ENCODE measurements at places on chromosomes 4 and X.

DNA sequence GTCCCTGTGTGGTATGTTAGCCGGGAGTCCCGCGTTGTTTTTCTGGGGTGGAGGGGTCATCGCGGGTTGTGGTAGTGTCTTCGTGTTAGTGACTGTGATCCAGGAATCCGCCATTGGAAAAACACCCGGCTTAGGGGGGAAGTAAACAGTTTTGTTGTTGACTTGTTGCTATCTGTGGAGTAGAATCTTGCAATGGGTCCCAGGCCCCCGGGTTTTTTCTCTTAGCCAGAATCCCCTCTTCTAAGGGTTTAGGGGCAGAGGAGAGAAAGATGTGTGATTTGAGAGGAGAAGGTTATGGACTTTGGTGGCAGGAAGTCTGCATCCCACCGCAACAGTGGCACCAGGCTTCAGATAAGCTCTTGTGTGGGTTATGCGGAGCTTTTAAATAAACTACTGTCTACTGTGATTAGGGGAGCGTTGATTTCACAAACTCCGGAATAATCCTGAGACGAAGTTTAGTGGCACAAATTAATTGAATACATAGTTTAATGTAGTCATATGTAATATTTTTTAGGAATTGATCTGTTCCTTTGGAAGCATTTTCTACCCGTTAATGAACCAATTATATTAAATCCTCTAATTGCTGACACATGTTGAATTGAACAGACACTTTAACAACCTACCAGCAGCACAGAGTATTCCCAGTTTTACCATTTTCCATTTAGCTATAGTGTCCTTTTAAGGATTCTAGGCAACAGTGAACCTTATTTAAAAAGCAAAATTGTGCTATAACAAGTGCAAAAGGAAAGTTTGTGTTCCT, 1.4 kb downstream of the DDX3X start:
- DNase-seq = peak; percentile 45

- no peak for DNase-seq
Observed at GRCh38 chr4:80053140-80053910, 19.7 kb downstream of the ANTXR2 start.

DNA sequence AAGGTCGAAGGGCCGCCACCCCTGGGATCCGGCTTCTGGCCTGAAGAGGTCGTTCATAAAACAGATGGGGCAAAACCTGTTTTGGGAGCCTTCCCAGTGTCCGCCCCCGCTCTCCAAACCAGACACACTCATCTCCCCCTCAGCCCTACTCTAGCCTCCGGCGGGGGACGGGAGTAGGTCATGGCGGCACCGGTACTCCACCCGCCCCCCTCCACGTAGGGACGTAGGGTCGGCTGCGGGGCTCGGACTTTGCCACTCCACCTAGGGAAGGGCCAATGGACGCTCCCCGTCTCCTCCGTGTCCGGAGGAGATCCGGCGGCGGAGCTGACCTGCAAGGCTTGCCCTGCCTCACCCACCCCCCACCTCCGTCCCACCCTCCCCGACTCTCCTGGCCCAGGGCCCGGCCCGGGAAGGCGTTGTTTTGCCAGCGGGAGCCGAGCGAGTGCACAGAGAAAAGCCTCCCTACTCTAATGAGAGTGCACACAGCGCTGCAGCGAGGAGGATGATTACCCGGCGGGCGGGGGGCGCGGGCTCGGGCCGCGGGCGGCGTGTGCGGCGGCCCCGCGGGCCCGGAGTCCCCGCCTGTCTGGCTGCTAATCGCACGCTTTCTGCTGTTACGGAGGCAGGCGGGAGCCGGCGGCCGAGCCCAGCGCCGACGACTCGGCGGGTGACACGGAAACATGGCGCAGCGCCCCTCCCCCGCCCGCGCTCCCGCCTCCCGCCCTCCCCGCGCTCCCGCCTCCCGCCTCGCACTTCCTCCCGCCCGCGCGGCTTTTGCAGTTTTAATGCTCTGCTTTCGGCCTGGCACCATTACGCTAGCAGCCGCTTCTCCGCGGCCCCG, 8.3 kb upstream of the BCOR start:
- peak; percentile 83 for DNase-seq

DNA sequence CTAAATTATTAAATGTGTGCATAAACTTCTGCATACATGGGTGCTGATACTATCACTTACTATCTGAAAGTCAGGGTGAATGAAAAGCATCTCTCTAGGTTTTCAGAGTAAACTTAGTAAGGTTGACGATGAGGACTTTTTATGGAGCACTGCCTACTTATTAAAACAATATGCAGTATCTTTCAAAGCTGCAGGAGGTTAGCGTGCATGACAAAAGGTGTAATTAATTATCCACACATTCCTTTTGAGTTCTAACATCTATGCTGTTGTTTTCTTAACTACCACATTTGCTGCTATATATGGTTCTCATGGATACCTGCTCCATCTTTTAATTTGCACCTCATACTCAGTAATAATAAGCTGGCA, 256.2 kb downstream of the FSTL5 start:
- no peak for DNase-seq

GRCh38 chr4:109434007-109434971, 674 bp downstream of the SEC24B start:
- peak; percentile 44 for DNase-seq

- DNase-seq = no peak
Observed at GRCh38 chr4:156771171-156771837, 200.3 kb downstream of the PDGFC start.

GRCh38 chr4:108488865-108489264, 131.5 kb upstream of the RPL34 start:
- no peak for DNase-seq

DNA sequence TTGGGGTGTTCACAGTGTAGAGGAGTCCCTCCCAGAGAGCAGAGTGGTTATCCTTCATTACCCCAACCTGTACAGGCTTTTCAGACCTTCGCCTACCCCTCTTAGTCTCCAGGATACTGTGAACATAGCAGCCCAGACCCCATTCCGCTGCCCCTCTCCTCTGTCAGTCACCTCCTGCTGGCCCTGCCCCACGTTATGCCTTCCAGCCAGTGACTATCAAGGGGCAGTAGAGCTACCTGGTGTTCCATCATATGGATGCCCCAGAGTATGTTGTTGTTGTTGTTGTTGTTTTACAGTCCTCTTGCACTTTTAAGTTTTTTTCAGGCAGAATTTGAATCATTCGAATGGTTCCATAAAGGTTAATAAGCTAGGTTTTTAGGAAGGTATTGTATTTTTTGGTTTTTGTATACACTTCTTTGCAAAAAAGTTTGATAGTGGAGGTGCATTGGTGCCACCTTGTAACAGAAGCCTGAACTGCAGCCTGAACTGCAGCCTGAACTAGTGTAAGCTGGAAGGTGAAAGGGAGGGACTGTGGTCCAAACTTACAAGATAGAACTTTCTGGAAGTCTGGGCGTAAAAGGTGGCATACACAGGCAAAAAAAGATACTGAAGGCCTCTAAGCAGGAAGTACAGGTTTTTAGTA, 101.4 kb upstream of the RAB40AL start:
- DNase-seq = peak; percentile 12

- no peak for DNase-seq
Observed at GRCh38 chrX:120736989-120737388, 107.1 kb upstream of the C1GALT1C1 start.

DNA sequence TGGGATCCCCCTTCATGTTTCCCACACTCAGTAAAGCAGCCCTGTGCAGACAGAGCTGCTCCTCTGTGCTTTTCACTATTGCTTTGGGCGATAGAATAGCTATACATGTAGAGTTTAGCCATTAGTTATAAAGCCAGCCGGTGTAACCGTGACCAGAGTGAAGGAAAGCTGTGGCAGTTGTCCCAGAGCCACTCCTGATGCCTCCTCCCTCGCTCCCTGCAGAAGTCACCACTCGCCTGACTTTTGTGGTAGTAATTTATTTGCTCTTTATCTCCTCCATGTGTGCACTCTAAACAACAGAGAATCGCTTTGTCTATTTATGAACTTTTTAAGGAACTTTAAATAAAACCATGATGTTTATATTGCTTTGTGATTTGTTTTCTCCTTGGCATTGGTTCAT, 41.8 kb upstream of the WWC2 start:
- no peak for DNase-seq

DNA sequence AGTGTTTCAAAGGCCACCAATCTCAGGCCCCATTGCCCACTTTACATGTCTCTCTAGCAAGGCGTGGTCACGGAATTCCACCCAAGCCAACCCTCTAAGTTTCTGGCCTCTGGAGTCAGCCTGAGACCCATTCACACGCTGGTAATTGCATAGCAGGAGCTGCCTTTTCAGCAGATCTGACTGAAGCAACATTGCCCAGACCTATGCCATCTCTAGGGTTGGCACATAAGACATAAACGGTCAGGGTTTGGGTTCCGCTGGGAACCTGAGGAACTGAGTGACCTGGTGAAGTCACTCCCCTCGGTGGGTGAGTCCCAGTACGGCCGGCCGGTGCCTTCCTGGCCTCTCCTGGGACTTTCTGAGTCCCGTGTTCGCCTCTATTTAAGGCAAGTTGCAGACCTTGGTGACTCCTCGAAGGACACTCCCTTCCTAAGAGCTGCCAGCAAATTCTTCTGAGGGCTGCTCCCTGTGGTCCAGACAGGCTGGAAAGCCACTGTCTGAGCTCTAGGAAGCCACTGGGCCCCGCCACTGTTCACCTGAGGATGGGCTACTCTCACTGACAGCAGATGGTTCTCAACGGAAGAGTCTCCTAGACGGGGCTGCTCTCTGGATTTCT, 15.9 kb downstream of the CTAG1A start:
- no peak for DNase-seq

DNA sequence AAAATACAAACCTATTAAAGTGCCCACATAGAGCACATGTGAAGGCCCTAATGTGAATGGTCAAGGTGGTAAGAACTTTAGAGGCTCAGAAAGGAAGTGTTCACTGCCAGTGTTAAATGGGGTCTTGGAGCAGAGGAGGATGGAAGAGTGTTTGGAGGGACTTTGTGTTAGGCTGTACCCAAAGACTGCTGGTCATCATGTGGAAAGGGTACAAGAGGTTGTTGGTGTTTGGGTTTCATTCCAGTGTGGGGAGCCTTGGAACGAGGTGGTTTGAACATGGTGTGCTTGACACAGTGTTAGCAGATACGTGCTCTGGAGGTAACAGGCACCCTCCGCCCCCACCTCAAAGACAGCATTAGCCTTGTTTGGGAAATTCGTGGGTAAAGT, 73.1 kb downstream of the RAPGEF2 start:
- DNase-seq = no peak

DNA sequence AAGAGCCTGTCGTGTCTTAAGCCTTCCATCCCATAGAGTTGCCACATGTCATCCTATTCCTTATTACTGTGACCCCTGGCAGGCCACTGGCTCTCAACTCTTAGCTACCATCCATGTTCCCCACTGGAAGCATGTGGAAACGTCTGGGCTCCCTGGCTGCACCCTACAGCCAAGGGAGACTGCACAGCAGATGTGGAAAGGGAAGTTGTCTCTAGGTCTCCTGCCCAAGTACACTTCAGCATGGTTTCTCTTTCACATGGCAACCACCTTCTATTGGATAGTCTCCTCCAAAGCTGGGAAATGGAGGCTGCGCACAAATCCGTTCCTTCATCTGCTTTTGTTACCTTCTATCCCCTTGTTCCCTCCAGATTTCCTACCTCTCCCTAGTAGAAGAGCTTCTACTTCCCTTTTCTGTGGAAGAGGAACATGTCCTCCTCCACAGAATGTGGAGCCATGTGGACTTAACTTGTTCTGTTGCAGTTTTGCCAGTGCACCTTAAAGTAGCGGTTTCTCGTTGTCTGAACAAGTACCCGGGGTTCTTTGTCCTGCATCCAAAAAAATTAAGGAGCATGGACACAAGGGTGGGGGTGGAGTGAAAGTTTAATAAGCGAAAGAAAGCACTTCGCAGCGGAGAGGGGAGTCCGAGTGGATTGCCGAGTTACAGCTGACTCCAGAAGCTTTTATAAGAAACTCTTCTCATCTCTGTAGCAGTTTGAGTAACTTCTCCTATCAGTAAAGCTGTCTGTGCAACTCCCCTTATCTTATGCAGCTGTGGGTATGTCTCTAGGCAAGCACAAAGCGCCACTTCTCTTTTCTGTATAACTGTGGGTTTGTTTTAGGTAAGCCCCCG, 52.5 kb downstream of the HMGB2 start:
- peak; percentile 84 for DNase-seq

GRCh38 chr4:38163216-38164006, 203.2 kb downstream of the PTTG2 start:
- no peak for DNase-seq

- peak; percentile 23 for DNase-seq
Observed at GRCh38 chr4:155972098-155972497, 18.4 kb upstream of the CTSO start.

DNA sequence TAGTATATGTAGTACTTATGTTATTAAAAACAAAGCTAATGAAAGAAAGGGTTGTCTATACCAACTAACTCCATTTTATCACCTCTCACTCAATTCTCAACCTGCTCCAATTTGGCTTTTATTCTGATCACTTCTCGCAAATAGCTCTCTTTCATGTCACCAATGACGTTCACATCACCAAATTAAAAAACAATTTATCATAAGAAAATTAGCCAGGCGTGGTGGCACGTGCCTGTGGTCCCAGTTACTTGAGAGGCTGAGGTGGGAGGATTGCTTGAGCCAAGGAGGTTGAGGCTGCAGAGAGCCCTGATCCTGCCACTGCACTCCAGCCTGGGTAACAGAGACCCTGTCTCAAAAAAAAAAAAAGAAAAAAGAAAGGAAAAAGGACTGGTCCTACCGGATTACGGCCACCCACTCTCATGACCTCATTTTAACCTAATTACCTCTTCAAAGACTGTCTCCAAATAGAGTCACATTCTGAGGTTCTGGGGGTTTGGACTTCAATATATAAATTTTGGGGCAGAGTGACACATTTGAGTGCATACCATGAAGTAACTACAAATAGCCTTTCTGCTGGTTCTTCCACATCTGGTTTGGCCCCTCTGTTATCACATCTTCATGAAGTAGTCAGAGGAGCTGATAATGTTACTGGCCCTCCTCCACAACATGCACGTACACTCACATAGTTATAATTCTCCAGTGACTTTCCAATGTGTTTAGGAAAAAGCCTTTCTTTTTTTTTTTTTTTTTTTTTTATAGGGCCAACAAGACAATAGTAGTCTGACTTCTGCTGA, 15.8 kb upstream of the RBMX start:
- DNase-seq = no peak

DNA sequence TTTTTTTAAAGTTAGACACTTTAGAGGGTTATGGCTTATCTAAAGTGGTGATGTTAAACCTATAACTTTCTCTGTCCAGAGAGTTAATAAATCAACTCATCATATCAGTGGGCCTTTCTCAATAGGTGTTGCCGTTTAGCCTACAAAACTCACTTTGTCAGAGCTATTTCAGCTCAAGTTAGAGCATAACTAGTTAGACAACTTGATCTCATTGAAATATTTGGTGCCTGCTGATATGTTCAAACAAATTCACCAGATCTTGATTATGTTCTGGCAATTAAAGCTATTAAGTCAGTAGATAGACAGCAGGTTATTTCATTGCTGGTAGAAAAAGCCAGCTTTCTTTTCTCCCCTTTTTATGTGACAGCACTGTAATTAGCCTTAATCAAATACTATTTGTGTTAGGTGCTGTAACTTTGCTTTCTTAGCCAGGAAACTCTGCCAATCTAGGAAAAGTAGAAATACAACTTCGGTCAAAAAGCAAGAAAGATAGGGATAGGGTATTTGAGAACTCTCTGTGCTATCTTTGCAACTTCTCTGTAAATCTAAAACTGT, 191.8 kb downstream of the MAML3 start:
- no peak for DNase-seq

All from NB4 (cell line).